Stimulated activated CD4-positive, alpha-beta T cell treated with anti-CD3 and anti-CD28 coated beads, Interleukin-15, amount 100 ng/mL, for 24 hours (primary cell): ENCODE measurements at places on chromosomes 12 and 14.

- DNase-seq, result no peak
These were observed 270.6 kb downstream of the PAWR start for GRCh38 chr12:79420146-79420618.

- peak; percentile 39 for DNase-seq
These were observed 2.4 kb downstream of the CCDC177 start for GRCh38 chr14:69572030-69572840.

DNA sequence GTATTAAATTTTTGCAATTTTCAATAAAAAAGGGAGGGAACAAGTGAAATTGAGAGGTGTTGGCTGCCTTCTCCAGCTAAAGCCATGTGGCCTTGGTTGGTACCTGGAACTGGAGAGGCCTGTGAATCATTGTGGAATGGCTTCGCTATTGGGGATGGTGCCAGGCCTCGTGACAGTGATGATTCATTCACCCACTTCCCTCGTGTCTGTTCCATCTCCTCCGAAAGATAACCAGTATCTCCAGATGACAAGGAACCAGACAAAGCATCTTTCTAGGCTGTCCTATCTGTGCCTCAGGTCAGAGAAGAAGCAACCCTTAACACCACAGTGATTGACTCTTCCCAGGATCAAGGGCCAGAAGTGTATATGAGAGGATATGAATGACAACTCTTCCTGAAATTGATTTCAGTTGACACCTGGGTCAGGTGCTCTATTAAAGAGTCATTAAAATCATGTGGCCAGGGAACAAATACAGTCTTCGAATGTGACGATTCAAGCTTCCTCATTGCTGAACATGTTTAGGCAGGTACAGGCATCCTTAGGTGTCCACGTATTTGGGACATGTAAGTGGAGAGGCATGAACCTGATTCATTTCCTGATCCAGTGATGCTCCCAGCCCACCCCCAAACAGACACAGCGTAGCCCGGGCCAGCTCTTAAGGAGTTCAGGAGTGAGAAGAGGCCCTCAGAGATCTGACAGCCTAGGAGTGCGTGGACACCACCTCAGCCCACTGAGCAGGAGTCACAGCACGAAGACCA lies at the start of gene RNASE7:
Gene RNASE7, plus strand, starts transcription at position 687 of the 758 bp plus-strand sequence. CDS start 631 bp downstream, outside the sequence.
- DNase-seq, result no peak

GRCh38 chr14:51109651-51110050 lies 14.7 kb upstream of the TRIM9 start:
- DNase-seq, result no peak

DNA sequence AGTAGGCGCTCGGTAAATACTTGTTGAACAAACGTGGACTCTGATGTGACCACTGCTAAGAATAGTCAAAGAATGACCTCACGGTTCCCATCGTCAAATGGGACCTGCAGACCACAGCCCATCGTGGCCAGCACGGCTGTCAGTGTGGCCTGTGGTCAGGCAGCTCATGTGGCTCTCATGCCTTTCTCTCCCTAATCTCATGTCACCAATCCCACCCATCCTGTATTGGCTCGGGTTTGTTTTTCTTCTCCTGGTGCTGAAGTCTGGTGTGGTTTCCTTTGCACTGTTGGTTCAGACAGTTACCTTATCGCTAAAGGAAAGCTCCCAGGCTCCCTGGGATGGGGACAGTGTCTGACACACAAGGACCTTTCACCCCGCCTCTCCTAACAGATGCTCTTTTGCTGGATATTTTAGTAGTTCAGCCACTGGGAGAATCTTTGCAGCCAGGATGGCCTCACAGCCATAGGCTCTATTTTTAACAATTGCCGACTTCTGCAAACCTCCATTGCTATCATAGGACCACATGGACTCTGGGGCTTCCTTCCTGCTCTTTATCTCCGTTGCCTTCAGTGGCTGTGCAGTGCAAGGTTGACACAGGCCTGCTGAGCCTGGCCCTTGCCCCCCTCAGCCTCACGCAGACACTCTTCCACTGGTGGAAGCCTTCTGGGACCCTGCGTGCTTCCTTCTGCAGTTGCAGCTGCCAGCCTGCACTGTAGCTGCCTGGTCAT lies 293.1 kb upstream of the FKBP4 start:
- no peak for DNase-seq

DNA sequence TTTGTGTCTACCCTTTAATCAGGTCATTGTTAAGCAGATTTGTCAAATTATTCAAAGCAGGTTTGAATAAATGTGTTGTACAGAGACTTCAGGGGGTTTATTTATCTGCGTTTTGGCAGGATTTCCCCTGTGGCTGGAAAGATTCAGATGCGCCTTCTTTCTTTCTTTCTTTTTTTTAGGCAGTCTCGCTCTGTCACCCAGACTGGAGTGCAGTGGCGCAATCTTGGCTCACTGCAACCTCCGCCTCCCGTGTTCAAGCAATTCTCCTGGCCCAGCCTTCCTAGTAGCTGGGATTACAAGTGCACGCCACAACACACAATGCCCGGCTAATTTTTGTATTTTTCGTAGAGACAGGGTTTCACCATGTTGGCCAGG lies 6.3 kb upstream of the NANOGNB start:
- DNase-seq, result no peak

DNA sequence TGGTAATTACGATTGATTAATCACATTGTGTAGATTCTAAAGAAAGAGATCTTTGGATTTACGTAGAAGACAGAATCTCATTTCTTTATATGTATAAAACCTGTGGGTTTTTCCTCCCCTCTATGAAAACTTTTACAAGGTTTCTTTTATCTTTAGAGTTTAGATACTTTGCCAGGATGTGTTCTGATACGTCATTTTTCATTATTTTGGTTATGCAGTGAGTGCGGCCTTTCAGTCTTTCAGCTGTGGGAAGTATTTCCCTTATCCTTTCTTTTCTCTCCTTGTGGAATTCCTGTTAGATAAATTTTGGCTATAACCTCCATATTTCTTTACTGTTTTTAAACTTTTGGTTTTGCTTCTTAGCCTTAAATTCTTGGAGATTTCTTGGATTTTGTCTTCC lies 92.7 kb downstream of the TTLL5 start:
- DNase-seq, result no peak

GRCh38 chr12:110640275-110641025 lies 26.5 kb downstream of the TCTN1 start:
- DNase-seq, result no peak

DNA sequence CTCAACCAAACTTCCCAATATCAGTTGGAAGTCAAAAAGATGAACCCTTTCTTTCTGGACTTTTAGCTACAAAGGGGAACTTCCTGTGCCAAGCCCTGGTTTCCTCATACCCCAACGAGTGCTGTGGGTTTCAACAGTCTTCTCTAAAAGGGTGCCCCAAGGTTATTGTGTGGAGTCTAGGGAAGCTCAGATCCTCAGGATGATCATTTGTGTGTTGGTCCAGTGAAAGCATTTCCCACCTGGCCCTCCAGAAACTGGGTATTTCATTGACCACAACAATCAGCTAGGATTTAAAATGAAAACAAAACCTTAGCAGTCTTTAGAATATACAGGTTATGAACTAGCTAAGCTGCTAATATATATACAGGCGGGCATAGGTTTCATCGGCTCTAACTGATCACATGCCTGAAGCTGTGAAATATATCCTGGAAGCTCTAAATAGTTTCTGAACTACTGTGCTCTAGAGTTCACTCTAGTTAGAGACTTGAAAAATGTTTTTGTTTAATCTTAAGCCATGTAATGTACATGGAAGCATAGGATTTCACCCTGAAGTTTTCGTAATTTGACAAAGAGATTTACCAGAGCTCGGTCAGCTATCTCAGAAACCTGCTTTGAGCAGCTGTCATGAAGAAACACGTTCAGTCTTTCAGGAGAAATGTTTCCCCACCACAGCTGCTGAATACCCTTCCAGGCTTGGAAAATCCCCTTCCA lies 29.6 kb downstream of the P2RX4 start:
- DNase-seq, result no peak

GRCh38 chr12:81683881-81684280 lies 75.3 kb downstream of the PPFIA2 start:
- no peak for DNase-seq

- no peak for DNase-seq
These were observed 69.9 kb downstream of the RAD52 start for GRCh38 chr12:879641-880040.

- DNase-seq, result no peak
These were observed 14.0 kb upstream of the PTGDR start for GRCh38 chr14:52253503-52253902.

GRCh38 chr12:65598688-65599087 lies 225.6 kb upstream of the HMGA2 start:
- no peak for DNase-seq

DNA sequence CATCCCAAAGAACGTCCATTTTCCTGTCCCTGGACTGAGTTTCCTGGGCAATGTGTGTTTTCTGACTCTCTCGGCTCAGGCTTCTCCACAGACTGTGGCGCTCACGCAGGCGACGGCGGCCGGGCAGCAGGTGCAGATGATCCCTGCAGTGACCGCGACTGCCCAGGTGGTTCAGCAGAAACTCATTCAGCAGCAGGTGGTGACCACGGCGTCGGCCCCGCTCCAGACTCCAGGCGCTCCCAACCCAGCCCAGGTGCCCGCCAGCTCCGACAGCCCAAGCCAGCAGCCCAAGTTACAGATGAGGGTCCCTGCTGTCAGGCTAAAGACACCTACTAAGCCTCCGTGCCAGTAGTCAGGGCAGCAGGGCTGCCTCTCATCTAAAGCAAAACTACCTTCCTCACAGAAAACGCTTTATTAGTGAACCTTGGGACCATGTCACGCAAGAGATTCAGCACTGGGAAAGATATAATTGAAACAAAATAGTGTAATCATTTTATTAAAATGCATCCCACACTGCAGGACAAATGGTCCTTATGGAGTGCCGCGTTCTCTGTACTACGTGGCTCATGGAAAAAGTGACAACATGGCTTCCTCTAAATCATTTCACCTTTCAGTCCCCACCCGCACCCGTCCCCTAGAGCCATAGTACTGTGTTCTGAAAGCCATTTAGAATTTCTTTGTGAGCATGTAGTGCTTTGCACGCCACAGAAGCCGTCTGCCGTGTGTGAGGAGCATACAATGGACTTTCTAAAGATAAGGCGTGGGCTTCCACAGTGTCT lies 66.6 kb downstream of the DDX51 start:
- no peak for DNase-seq

DNA sequence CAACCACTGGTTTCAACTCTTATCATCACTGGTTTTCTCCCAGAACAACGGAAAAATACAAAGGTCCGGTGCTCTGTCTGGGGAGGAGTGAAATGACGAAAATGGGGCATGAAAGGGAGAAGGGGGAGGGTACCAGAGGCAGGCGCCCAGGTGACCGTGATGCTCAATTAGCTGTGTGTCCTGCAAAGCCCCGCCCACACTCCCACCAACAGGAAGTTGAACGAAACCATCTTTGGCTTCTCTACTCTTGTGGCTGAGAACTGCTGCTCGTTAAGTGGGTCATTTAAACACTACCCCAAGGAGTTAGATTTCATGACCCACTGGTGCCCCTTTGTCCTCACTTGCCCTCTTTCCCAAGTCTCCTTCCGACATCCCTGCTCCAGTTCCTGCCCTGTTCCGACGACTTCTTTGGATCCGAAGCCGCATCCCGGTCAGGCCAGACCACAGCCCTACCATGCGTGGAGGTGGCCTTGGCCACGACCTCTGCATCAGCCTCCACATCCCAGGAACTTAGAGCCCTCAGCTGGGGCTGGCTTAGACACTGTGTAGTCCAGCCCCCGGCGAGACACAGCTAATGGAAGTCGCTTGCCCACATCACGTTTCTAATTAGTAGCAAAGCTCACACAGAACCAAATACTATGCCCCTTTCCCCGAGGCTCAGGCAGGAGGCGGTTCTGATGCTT lies 11.4 kb upstream of the LRTM2 start:
- no peak for DNase-seq

DNA sequence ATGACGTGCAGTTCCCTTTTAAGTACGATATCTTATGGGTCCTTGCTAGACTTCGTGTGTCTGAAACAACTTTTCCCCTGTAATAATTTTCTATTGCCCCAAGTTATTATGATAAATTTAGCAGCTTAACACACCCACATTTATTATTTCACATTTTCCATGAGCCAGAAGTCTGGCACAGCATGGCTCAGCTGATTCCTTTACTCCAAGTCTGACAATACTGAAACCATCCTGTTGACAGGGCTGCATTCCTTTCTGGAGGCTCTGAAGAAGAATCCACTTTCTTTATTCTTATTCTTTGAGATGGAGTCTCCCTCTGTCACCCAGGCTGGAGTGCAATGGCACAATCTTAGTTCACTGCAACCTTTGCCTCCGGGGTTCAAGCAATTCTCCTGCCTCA lies 80.9 kb downstream of the DENND5B start:
- DNase-seq, result no peak

DNA sequence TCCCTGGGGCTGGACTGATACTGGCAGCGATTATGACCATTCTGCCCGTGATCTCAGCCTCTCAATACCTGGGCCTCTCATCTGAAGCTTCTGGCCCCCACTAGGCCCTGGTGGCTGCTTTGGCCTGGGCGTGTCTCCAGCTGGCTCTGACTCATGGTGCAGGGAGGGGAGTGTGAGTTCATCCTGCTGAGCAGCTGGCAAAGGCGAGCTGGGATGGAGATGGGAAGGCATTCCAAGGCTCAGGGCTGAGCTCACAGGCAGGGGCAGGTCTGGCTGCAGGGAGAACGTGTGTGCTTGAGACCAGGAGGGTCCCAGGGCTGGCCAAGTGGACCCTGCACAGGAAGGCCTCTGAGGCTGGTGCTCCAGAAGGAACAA lies 221.8 kb downstream of the TMEM121 start:
- DNase-seq, result no peak

DNA sequence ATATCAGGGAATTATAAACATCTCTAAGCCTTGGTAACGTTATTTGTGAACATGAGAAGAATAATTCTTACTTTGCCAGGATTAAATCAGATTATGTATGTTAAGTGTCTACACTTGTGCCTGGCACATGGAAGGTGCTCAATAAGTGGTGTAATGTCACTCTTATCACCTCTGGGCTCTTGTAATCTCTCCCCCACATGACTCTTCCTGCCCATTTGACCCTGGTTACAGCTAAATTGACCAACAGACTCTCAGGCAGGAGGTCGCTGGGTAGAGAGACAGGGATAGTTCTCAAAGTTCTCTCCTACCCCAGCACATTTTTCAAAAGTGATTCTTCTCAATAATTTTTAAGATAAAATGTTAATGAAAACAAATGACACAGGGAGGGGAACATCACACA lies 137.8 kb upstream of the FRMD6 start:
- no peak for DNase-seq

GRCh38 chr14:96177766-96178375 lies 26.8 kb upstream of the BDKRB2 start:
- peak; percentile 25 for DNase-seq

DNA sequence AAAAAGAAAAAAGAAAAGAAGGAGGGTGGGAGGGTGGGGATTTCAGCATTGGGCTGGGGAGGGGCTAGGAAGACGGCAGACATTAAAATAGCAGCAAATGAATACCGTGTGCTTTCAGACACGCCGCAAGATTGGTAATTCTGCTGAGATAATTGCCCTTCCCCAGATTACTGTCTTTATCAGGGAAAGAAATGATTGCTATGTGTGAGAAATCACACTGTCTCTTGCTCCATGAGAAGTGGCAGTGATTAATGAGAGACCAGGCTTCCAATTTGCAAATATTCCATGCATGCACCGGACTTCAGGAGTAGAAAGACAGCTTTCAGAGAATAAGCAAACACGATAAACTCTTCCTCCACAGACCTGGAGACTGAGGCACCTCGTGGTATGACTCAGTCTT lies 7.6 kb upstream of the KCNA5 start:
- DNase-seq, result no peak
